ENCODE measurements at places on chromosomes 12 and 14.

GRCh38 chr12:132131229-132131628, 12.9 kb downstream of the DDX51 start:
- DNase-seq = no peak

- DNase-seq = no peak
Observed at GRCh38 chr14:47720281-47720680, 44.9 kb upstream of the MDGA2 start.

GRCh38 chr12:131093604-131093955, 139.9 kb downstream of the ADGRD1 start:
- no peak for DNase-seq

GRCh38 chr14:56482310-56482911, 97.2 kb upstream of the TMEM260 start:
- no peak for DNase-seq

GRCh38 chr12:91307957-91308670, 125.5 kb upstream of the DCN start:
- DNase-seq = no peak

DNA sequence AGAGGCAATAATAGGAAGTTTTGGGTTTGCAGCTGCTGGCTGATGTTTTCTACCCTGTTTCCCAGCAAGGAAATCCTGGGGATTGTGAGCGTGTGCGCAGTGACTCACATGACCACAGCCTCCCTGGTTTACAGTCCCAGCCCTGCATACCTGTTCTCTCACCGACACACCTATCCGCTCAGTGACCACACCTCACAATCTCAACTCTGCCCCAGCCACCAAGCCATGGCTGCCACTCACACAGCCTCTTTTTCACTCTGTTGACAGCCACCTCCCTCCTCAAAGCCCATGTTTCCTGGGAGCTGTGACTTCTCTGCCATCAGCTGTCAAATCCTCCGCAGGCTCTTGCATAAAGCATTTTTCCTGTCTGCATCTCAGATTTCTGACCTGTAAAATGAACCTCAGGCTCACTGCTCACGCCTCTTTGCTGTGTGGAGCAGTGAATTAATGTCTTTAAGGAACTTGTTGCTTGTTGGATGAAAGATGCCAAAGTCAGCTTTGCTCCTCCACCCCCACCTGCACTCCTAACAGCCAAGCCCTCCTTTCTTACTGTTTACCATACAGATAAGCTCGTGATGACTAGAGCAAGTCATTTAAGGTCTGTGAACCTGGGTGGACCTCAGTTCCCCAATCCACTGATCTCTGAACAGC, 43.5 kb downstream of the B4GALNT3 start:
- no peak for DNase-seq

DNA sequence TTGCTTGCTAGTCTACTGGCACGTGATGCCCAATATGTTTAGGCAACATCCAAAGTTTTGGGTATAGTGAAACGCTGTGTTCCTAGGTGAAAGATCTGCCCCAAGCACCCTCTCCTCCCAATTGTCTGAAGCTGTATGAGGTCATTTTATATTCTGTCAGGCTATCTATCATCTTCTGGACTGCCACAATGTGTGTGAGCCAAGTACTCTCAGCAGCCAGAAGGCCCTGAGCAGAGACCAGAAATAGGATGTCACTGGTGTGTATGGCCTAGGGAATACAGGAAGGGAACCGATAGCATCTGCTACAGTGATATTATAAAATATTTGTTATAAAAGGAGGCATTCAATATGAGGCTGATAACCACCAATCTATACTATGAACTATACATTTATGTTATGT, 7.9 kb upstream of the PDE3A start:
- DNase-seq = no peak

GRCh38 chr12:105222726-105223351, 13.1 kb downstream of the APPL2 start:
- no peak for DNase-seq

GRCh38 chr14:101108579-101109346, 205.2 kb upstream of the RTL1 start:
- DNase-seq = no peak

DNA sequence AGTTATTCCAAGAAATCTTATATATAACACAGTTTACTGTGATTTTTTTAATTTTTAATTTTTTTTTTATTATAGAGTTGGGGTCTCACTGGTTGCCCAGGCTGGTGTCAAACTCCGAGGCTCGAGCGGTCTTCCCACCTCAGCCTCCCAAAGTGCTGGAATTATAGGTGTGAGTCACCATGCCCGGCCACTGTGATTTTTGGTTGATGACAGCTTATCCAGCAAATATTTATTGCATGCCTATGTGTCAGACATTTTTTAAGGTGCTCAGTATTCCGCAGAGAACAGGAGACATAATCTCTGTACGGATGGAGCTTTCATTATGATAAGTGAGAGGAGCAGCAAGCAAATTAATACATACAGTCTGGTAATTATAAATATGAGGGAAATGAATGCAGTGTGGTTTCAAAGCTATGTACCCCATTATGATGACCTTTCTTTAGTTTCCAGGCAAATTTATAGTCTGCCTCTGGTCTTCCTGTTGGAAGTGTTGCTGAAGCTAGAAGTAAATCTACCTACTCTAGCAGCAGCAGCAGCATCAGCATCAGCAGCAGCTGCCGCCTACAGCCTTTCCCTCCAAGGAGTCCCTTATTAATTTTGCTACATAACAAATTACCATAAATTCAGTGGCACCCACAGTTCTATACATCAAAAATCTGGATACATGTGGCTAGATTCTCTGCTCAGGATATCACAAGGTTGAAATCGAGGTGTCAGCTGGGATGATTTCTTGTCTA, 32.3 kb downstream of the FRS2 start:
- DNase-seq = no peak

DNA sequence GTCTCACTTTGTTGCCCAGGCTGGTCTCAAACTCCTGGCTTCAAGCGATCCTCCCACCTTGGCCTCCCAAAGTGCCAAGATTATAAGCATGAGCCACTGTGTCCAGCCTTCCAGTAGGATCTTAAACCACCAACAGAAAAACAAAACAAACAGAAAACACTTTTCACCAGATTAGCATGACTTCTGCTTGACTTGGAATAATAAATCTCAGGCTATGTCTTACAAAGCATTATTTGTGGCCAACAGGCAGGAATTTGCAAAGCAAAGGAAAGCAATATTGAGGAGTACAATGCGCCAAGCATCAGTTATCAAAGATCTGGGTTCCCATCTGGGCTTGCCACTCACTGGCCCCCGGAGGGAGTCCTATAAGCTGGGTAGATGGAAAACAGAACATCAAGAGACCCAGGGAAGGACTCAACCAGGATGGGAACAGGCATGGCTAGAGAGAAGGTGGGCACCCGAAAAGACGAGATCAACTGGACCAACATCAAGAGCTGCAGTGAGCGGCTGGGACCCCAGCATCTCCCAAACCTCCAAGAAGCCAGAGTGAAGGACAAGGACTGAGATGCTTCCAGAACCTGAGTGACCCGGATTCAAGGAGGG, 101.2 kb downstream of the TMEM30B start:
- no peak for DNase-seq

GRCh38 chr14:59425322-59425935, 39.8 kb downstream of the GPR135 start:
- no peak for DNase-seq
